Ascending aorta (tissue), 2 donors: ENCODE measurements at places on chromosomes 12 and 14. TPM values are rescaled to one million over a fixed set of nuclear protein-coding genes. Genes with fewer than 3 reads are reported as not detected.

Gene DIO2
- 17.8 TPM for total RNA-seq

Gene BTBD7
- 17.2 TPM for total RNA-seq

Gene RPGRIP1
- total RNA-seq: not detected

Gene FAM181A
- not detected for total RNA-seq

Gene TAS2R9
- not detected for total RNA-seq

Gene SLC7A8
- total RNA-seq: 59.9 TPM

Gene TRHDE
- total RNA-seq: 34.0 TPM

Gene DLK1
- 7.2 TPM for total RNA-seq

Gene ART4
- 40.4 TPM for total RNA-seq

Gene GPR65
- 0.32 TPM for total RNA-seq

Gene BICDL1
- total RNA-seq: not detected

Gene MDGA2
- not detected for total RNA-seq

Gene SSPN
- total RNA-seq: 56.3 TPM
